Activated CD4-positive, alpha-beta T cell treated with anti-CD3 and anti-CD28 coated beads, Interleukin-2, amount 50 U/mL, for 48 hours (primary cell): ENCODE measurements at places on chromosomes 16 and 17.
A peak's percentile ranks its signal among the peaks of the same experiment; 100 is the strongest.

DNA sequence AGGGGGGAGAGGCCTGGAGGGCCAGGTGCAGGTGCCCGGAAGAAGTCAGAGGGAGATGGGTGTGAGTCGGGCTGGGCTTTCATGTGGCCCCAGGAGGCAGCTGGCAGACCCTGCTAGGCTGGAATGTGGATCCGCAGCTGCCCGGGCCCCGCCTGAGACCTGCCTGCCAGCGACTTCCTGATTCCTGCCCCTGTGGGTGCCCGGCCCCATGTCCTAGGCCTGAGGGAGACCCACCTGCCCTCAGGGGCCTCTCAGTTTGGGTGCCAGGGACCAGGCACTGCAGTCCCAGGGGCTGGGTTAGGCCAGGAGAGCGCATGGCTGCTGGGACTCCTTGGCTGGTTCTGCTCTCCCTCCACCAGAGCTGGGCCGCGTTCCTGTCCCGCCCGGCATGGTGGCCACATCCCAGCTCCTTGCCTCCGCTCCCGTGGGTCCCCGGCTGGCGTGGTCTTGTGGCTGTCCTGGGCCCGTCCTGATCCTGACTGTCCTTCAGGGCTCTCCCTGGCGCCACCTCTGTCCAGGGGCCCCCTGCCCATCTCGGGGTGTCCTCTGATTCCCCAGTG lies 22.1 kb upstream of the SPNS2 start:
- no peak for DNase-seq

DNA sequence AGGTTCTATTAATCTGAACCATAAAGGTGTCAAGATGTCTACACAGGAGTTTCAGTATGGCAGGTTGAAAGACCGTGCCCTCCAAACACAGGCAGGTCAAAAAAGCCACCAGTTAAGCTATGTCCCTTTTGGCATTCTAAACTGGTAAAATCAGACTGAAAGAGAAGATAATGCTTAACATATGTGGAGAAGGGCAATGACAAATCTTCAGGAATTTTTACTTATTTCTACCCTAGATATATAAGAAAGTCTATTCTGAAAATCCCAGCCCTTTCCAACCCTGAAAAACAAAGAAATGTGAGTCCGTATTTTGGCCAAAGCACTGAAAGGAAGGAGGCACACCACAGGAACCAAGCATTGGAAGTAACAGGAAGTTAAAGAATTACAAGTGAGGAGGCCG lies 16.5 kb downstream of the AP1G1 start:
- no peak for DNase-seq

DNA sequence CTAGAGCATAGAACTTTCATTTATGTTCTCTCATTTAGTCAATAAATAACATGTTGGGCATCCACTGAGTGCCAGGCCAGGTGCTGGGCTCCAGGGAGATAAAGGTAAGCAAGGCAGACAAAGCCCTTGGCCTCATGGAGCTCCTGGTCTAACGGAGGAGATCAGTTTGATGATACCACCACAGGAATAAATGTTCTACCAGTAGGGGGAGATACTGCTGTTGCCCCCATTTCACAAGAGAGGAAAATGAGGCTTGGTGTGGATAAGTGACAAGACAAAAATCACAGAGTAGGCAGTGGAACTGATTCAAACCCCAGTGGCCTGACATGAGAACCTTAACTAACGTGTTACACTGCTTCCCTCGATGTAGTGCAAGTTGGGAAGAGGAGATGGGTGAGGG lies 80.4 kb upstream of the ERCC4 start:
- DNase-seq, result no peak

DNA sequence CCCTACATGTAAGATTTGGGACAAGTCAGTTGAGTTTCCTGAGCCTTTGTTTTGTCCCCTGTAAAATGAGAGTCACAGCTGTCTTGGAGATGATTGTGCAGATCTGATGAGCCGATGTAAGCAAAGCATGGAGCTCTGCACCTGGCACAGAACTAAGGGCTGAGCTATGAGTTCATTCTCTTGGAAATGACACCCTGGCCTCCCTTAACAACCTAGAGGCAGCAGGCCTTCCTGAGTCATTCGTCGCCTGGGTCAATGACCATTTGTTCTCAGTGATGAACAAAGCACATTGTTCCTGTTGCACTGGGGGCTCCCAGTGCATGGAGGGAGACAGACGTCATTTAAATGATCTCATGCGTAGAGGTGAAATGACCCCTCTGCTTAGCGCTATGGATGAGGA lies 62.8 kb upstream of the GCSH start:
- no peak for DNase-seq

GRCh38 chr17:80995131-80995530 lies 3.5 kb downstream of the CHMP6 start:
- DNase-seq, result no peak

DNA sequence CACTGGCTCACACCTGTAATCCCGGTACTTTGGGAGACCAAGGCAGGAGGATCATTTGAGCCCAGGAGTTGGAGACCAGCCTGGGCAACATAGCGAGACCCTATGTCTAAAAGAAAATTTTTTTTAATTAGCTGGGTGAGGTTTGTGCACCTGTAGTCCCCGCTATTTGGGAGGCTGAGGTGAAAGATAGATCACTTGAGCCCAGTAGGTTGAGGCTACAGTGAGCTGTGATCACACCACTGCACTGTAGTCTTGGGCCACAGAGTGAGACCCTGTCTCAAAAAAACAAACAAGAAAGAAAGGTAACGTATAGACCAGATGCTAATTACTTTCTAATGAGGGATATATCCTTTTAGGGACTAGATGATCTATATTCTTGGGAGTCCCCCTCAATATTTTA lies 8.1 kb downstream of the NOL11 start:
- DNase-seq, result no peak

- DNase-seq, result no peak
Measured at GRCh38 chr17:27492470-27492869, 36.2 kb downstream of the KSR1 start.

GRCh38 chr16:2520784-2521531 lies 787 bp downstream of the AMDHD2 start:
- DNase-seq, result peak; percentile 41

- DNase-seq, result no peak
Measured at GRCh38 chr16:1398826-1399581, 15.5 kb downstream of the UNKL start.

DNA sequence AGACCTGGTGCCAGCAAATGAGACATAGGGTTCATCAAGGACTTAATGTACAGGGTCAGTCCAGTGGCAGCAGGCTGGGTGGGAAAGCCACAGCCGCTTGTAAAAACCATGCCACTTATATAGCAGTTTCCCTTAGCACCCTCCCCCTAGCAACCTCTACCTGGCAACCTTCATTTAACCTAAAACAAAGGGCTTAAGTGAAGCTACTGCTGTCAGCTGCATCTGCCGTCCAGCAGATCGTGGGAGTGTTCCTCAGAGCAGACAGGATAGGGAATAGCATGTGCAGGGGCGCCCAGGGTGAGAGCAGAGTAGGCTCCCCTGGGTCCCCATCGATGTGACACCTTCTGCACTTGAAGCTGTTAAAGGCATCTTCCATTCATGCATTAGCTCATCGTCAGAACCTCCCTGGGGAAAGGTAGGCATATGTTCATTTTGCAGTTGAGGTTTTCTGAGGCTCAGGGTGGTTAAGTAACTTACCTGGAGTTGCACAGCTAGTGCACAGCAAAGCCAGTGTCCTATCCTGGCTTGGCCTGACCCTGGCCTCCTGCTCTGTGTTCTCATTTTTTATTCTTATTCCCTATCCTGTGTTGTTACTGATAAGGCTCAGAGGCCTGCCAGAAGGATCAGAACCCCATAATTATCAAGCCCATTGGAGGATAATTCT lies 112.5 kb downstream of the SOCS1 start:
- DNase-seq, result no peak

DNA sequence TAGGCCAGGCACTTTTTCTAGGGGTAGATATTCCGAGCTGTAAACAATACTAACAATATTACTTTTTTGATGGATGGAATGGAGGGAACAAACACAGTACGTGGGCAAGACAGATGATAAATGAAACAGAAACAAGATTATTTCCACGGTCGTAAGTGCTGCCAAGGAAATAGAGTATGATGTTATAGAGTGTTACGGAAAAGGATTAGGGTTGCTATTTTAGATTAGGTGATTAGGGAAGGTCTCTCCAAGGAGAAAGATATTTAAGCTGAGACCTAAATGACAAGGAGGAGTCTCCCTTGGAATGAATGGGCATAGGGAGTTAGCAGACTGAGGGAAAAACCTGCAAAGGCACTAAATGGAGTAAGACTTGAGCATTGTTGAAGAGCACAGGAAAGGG lies 8.3 kb downstream of the ADPRM start:
- DNase-seq, result no peak

DNA sequence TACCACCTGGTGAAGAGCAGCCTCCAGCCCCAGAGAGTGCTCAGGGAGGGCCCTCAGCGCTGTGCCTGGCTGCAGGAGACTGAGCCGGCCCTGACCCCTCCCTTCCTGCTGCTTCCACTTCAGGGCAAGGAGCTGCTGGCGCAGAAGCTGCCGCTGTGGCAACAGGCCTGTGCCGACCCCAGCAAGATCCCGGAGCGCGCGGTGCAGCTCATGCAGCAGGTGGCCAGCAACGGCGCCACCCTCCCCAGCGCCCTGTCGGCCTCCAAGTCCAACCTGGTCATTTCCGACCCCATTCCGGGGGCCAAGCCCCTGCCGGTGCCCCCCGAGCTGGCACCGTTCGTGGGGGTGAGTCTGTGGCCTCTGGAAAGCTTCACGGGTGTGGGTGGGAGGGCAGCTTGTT lies 61.9 kb upstream of the PVALEF start:
- no peak for DNase-seq

- DNase-seq, result no peak
Measured at GRCh38 chr16:69315486-69316311, 4.5 kb downstream of the VPS4A start.

- DNase-seq, result no peak
Measured at GRCh38 chr17:82217530-82218204, 5.0 kb upstream of the CCDC57 start.

GRCh38 chr16:87132361-87133014 lies 184.7 kb downstream of the C16orf95 start:
- no peak for DNase-seq

GRCh38 chr17:79826204-79826680 lies 13.0 kb downstream of the CBX4 start:
- no peak for DNase-seq

DNA sequence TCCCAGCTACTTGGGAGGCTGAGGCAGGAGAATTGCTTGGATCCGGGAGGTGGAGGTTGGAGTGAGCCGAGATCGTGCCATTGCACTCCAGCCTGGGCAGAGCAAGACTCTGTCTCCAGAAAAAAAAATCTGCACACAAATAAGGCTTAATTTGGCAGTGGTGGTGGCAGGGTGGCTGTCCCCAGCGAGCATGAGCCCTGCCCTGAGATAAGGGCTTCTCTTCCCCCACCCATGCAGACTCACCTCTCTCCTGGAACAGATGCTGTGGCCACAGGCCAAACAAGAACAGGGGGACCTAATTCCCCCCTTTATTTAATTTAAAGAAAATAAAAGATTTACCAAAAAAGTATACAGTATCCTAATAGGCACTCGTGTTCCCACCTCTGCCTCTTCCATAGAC lies 157.2 kb downstream of the RAB11FIP4 start:
- DNase-seq, result peak; percentile 16

DNA sequence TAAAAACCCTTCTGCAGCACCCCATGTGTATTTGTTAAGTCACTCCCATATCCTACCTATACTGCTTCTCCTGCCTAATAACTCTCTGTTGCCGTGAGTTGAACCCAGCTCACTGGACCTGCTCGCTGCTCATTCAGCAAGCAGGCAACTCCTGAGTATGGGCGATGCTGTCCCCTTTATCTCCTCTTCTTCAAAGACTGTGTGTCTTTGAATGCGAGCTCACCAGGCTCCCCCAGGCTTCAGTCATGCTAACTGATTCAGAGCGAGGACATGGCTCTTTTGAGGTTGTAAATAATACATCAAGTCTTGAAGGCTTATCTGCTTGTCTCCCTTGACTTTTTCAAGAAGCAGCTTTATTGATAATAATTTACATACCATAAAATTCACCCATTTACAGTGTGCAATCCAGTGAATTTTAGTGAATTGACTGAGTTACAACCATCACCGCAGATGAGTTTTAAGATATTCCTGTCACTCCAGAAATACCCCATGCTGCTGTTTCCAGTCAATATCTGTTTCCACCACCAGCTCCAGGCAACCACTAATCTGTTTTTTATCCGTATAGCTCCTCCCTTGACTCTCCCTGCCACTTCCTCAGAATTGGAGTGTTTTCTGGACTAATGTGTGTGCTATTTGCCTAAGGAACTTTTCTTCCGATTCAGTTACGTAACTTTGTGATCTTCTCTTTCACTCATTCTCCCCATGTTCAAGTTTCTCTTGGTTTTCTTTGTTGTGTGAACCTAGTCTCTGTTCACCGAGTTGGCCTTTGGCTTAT lies 132.2 kb downstream of the SPECC1 start:
- no peak for DNase-seq

DNA sequence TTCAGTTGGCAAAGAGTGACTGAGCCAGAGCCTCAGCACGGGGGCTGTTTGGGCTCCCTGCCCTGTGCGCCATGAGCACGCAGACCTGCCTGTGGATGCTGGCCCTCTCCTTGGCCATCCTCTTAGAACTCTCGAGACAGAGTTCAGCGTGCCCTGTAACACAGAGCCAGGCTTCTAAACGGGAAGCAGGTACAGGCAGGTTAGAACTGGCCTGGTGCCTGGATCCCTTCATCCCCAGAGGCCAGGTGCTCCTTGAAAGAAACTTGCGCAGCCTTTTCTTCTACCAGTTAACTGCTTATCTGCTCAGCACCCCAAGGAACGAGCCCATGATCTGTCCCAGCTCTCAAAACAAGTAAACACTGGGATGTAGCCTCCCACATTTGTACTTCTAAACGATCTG lies 6.9 kb downstream of the CCNF start:
- no peak for DNase-seq

GRCh38 chr17:47776330-47777197 lies 43.5 kb downstream of the TBX21 start:
- peak; percentile 21 for DNase-seq

DNA sequence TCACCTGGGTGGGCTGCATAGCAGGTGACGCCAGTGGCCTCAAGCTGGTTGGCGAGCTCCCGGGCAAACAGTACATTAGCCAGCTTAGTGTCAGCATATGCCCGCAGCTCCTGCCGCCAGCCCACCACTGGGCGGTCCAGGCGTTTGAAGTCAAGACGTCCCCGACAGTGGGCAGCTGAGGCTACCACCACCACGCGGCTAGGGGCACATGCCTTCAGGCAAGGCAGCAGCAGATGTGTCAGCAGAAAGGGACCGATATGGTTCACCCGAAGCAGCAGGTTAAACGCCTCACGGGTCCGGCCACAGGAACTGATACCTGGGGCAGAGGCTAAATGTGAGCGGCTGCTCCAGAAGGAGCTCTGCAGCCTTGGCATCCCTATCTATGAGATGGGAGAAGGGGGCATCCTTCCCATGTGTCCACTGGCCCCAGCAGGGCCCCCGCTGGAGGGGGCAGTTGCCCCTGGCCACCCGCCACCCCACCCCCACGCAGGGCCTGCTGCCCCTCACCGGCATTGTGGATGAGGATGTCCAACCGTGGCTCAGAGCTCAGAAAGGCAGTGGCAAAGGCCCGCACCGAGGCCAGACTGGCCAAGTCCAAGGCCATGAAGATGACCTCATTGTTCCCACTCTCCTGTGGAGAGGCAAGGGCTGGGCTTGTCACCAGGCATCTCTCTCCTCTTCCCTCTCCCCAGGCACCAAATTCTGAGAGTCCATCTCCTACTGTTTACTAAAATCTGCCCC lies 1.7 kb downstream of the DHRS13 start:
- no peak for DNase-seq

- DNase-seq, result no peak
Measured at GRCh38 chr17:40791787-40792436, 7.8 kb downstream of the KRT28 start.

- no peak for DNase-seq
Measured at GRCh38 chr17:57767561-57767960, 22.5 kb upstream of the CCDC182 start.
